Effector CD8-positive, alpha-beta T cell (primary cell): ENCODE measurements at places on chromosomes 6 and 20.

DNA sequence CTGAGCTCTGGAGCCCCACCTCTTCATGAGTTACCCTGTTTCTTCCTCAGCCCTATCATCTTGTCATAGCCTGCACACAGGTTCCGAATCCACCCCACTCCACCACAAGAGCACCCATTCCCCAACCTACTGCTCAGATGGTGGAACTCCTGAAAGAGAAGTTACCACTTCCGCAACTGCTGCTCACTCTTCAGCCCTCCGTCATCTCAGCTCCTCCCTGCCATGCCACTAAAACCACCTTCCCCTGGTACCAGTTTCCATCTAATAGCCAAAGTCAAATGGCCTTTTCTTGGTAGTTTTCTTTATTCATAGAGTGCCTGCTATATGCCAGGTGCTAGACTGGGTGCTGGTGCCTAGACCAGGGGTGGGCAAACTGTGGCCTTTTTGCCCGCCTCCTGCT, 3.9 kb downstream of the RAB22A start:
- no peak for DNase-seq

GRCh38 chr6:25898289-25898977, 24.4 kb upstream of the SLC17A3 start:
- no peak for DNase-seq

- no peak for DNase-seq
Observed at GRCh38 chr20:10719740-10720385, 46.1 kb upstream of the JAG1 start.

- DNase-seq, result no peak
Observed at GRCh38 chr6:72984981-72985665, 240.2 kb downstream of the KHDC1L start.

GRCh38 chr6:111566222-111566734, 39.4 kb downstream of the TRAF3IP2 start:
- no peak for DNase-seq

- DNase-seq, result peak; percentile 10
Observed at GRCh38 chr6:43924222-43924702, 154.3 kb downstream of the VEGFA start.

DNA sequence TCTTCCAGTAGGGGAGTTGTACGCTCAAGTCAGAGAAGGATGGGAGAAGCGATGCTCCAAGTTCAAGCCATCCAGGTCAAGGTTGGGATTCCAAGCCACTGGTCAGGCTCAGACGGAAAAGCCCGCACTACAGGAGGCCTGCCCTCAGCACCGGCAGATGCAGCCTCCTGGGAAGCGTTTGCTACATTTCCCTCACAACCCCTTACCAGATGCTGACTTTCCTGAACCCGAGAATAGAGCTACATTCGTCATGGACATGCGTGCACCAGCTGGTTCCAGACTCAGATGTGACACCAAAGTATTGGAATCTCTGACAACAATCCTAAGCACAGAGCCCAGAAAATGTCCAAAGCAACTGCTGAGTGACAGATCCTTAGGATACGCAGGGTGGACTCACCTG, 174.8 kb downstream of the SASH1 start:
- no peak for DNase-seq

- DNase-seq, result no peak
Observed at GRCh38 chr6:139334806-139335446, 39.5 kb downstream of the CITED2 start.

DNA sequence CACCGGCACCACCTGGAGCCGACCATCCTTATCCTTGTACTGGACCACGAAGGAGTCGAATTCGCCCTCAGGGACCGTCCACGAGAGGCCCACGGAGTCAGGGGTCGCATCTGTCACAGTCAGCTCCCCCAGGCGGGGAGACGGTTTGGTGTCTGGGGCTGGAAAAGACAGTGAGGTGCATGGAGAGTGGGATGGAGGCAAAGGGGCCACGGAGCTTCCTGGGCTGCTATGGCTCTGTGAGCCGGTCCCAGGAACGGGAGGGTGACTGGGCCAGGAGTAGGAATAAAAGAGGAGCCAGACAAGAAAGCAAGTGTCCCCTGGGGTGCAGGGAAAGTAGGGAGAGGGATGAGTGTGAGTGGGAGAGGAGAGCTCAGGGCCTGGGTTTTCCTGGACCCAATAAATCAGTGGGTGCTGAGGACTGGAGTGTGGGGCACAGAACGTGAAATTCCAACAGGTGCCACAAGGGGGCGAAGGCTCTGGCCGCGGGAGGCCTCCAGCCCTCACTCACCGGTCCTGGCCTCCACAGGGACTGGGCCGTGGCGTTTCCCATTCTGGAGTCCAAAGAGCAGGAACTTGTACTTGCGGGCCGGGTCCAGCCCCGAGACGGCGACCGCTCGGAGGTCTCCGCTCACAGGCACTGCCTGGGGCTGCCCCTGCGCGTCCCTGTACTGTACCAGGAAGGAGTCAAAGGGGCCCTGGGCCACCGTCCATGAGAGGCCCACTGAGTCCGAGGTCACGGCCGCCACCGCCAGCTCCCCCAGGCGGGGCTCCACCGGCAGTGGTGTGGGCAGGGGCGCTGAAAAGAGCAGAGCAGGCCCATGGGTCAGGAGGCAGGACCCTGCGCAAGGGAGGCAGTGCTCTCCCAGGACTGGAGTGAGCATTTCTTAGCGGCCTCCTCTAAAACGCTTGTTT, 9.9 kb downstream of the CYP21A2 start:
- peak; percentile 44 for DNase-seq

- no peak for DNase-seq
Observed at GRCh38 chr6:63637865-63638445, 2.4 kb downstream of the PHF3 start.

DNA sequence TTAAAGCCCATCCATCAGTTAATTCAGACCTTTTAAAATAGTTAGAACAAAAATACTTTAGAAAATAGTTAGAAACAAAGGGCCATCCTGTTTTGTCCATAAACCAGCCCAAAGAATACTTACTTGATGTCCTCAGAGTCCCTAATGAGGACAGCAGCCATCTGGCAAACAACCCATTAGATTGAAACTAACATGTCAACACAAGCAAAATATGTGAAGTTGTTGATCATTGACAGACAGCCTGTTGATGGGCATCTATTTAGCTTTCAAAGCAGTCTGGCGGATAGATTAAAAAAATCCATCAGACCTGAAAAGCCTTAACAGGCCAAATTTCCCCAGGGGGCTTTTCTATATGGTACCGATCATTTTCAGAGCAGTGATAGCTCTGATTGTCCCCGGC, 154.2 kb upstream of the TSHZ2 start:
- no peak for DNase-seq

DNA sequence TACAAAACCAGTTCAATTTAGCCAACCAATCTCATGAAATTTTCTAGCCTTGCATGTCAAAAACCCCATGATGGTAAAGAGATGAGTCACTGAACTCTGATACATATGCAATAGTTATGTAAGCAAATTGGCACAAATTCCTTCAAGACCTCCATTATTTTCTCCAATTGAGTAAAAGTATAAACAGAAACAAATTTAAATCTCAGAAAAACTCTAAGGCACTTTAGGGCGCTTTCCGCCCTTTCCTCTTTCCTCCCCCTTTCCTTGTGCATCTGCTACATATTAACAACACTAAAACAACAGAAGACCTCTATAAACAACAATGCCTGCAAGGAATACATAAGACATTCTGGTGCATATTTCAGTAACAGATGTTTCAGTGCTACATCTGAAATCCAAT, 48.5 kb downstream of the KIF13A start:
- DNase-seq, result no peak

GRCh38 chr6:132969196-132969595, 154.8 kb downstream of the RPS12 start:
- no peak for DNase-seq

- DNase-seq, result no peak
Observed at GRCh38 chr20:4459081-4459480, 262.6 kb upstream of the PRND start.

DNA sequence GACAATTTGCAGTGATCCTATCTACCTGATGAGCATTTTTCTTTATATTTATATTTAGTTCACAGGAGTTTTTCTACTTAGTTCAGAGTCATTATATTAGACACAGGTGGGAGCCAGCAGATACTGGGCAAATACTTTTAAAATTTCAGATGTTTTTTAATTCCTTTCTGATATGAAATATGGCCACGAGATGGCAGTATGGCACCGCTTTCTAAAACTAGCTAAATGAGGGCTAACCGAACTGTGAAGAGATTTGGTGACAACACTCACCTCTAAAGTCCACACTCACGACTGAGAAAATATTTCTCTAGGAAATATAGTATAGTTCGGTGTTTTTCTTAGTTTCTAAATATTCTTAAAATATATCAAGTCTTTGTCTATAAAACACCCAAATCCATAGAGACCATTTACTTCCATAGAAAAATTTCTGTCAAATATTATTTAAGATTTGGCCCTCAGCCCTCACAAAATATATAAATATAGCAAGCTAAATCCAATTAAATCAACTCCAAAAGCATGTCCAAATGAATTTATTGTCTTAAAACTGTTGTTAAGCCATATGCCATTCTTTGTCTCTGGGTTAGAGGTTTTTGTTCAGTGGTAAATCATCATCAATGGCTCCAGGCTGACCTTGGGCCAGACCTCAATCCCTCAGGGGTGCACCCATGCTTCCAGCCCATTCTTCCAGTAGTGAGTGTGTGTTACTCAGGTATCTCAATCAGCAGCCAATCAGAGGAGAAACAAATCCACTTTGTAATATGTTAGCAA, 63.6 kb downstream of the HUS1B start:
- peak; percentile 32 for DNase-seq

- DNase-seq, result no peak
Observed at GRCh38 chr6:117463762-117464665, 18.5 kb upstream of the DCBLD1 start.

GRCh38 chr6:33904050-33904746, 100.4 kb upstream of the MLN start:
- peak; percentile 19 for DNase-seq

GRCh38 chr20:7231303-7231702, 463.8 kb downstream of the BMP2 start:
- no peak for DNase-seq

- no peak for DNase-seq
Observed at GRCh38 chr6:129516787-129517186, 193.2 kb downstream of the ARHGAP18 start.

GRCh38 chr6:170294813-170295509, 4.1 kb upstream of the DLL1 start:
- DNase-seq, result no peak

DNA sequence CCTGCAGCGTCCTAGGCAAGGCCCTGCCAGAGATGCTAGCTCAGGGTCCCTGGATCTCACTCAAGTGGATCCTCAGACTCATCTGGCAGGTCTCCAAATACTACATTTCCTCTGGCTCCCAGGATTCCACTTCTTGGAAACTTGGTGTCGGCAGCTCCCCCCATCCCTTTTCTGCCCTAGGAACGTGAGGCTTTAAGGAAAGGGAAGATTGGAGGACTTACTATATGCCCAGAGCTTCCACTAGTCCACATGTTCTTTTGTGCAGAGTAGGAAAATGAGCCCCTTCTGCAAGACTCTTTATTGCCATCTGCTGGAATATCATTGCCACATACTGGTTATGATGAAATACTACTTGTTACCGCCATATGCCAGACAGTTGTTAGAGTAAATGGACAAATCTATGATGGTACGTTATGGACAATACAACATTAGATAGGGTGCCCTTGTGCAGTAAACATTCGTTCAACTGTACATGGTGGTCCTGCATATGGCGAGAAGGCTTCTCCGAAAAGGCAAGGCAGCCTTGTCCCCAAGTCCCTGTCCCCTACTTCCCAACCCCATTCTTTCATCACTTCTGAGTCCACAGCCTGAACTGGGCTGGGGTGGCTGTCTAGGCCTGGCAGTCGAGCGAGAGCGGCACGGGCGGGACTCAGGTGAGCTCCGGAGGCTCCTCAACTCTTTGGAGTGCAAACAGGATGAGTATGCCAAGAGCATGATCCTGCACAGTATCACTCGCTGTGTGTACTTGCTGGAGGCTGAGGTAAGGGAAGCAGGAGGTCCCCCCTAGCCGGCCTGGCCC, 780 bp downstream of the ARMC12 start:
- DNase-seq, result no peak

- DNase-seq, result no peak
Observed at GRCh38 chr20:6401893-6402557, 279.2 kb upstream of the FERMT1 start.

GRCh38 chr6:52491203-52492069, 71.3 kb downstream of the EFHC1 start:
- DNase-seq, result no peak

- DNase-seq, result no peak
Observed at GRCh38 chr6:138885156-138885819, 89.4 kb downstream of the ECT2L start.

- no peak for DNase-seq
Observed at GRCh38 chr6:101728388-101728787, 334.9 kb downstream of the GRIK2 start.

GRCh38 chr20:4875578-4876067, 125.7 kb downstream of the SLC23A2 start:
- DNase-seq, result no peak

DNA sequence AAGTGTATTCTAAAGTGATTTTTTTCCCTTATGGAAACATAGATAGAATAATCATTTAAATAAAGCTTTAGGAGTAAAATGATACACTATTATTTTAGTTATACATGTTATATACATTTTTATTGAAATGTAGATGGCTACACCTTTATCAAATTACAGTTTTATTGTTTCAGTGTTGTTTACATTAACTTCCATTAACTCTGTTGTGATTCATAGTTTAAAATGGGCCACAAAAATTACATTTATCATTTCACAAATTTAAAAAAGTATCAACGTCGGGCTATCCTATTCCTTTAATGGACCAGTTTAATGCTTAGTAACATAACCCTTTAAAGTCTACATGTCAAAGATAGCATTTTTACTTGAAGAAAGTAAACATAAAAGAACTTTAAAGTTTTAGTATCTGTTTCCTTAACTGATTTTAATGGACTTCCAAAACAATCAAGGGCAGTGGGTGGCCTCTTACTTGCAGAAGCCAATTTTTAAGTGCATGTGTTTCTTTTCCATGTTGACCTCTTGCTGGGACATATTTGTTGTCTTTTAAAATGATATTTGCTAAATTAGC, 47.8 kb upstream of the FLRT3 start:
- DNase-seq, result no peak

DNA sequence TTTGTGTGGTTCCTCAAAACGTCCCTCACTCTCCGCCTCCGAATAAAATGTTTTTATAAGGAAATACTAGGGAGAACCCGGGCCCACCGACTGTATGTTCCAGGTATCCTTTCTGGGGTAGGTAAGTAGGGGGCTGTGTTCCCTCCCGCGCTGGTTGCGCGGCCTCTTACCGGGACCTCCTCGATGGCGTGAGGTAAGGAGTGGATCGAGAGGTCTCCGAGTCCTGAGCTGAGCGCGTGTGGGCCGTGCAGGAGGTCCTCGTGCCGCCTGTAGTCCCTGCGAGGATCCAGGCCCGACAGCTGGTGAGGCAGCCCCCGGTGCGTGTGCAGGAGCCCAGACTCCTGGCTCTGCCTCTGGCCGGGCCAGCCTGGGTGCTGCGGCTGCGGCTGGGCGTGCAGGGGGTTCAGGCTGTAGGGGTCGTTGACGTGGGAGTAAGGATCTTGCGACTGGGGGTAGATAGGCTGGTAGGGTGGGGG, 5.1 kb downstream of the TFAP2A start:
- DNase-seq, result no peak

DNA sequence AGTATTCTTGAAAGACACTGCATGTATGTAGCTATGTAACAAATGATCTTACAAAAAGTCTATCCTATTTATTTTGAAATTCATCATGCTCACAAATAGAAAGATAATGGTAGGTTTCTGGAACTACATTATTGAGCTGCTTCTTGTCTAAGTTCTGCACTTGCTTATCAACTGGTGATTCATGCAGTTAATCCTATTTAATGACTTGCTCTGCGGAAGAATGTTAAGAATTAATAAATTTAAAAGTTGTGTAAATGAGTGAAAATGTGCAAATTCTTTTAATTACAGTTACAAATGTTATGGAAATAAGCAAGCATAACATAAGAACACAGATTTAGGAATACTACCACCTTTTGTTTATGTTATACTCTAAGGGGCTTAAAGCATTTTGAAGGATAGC, 67.1 kb upstream of the MCM9 start:
- no peak for DNase-seq
